Heart right ventricle (tissue), 16 donors: ENCODE measurements at places on chromosomes 4 and X.

- H3K4me3 ChIP-seq: no peak overlapping the region
- DNase-seq: no peak
- H3K4me1 ChIP-seq: no peaks in the 10 kb centered on the region
- H3K36me3 ChIP-seq: no peaks in the 10 kb centered on the region
- H3K27me3 ChIP-seq: no peaks in the 10 kb centered on the region
- no peak overlapping the region for H3K27ac ChIP-seq
These were observed 101.6 kb upstream of the MAP9 start for GRCh38 chr4:155478336-155478835.

DNA sequence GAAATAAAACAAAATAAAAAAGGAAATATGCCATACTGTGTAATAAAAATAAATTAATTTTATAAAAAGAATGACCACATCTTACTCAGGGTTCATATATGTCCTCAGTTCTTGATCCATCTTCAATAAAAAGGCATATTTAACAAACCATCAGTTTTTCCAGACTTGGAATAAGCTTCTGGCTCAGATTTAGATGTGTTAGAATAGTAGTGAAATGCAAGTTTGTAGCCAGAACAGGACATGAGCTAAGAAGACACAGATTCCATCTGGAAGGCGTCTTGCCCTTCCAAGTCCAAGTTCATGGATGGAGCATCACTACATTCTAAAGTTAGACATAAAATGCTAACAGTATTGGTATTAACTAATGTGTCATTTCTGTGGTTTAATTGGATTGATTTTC is 10.3 kb upstream of the LSM6 start:
- no peak overlapping the region for H3K4me3 ChIP-seq
- H3K4me1 ChIP-seq: no peaks in the 10 kb centered on the region
- H3K27ac ChIP-seq: no peak overlapping the region
- H3K27me3 ChIP-seq: no peaks in the 10 kb centered on the region
- no peaks in the 10 kb centered on the region for H3K36me3 ChIP-seq

- peak overlapping the region; percentile 22 for H3K4me3 ChIP-seq
- H3K36me3 ChIP-seq: no peaks in the 10 kb centered on the region
- H3K27ac ChIP-seq: no peak overlapping the region
- peak; percentile 66 for DNase-seq
- no peaks in the 10 kb centered on the region for H3K4me1 ChIP-seq
These were observed 3.0 kb downstream of the LINC00632 start for GRCh38 chrX:140712413-140713173.

DNA sequence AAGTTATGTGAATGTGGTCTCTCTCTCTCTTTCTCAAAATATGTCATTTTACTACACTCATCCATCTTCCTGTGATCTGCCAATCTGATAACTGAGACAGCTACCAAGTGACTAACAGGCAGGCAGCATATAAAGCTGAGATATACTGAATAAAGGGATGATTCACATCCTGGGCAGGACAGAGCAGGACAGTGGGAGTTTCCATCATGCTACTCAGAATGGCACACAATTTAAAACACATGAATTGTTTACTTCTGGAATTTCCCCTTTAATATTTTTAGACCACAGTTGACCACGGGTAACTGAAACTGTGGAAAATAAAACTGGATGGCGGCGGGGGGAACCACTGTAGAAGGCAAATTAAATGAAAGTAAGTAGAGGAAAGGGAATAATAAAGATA is 58.6 kb upstream of the DCTD start:
- no peak for DNase-seq
- H3K36me3 ChIP-seq: no peaks in the 10 kb centered on the region
- no peaks in the 10 kb centered on the region for H3K4me1 ChIP-seq
- no peaks in the 10 kb centered on the region for H3K27me3 ChIP-seq

- H3K27ac ChIP-seq: no peak overlapping the region
- H3K36me3 ChIP-seq: no peaks in the 10 kb centered on the region
- no peaks in the 10 kb centered on the region for H3K27me3 ChIP-seq
- H3K4me1 ChIP-seq: no peaks in the 10 kb centered on the region
- no peak overlapping the region for H3K4me3 ChIP-seq
- no peak for DNase-seq
These were observed 92.8 kb upstream of the CCDC160 start for GRCh38 chrX:134144231-134144630.

GRCh38 chr4:149277705-149278104 is 537.9 kb downstream of the IQCM start:
- no peak overlapping the region for H3K4me3 ChIP-seq
- no peaks in the 10 kb centered on the region for H3K27me3 ChIP-seq
- no peaks in the 10 kb centered on the region for H3K36me3 ChIP-seq
- no peak for DNase-seq
- H3K27ac ChIP-seq: no peak overlapping the region

GRCh38 chr4:62627141-62627540 is 1427.0 kb downstream of the ADGRL3 start:
- H3K27me3 ChIP-seq: no peaks in the 10 kb centered on the region
- no peak for DNase-seq
- no peaks in the 10 kb centered on the region for H3K4me1 ChIP-seq
- no peak overlapping the region for H3K27ac ChIP-seq

GRCh38 chr4:141713771-141714445 is 77.5 kb downstream of the IL15 start:
- no peaks in the 10 kb centered on the region for H3K36me3 ChIP-seq
- H3K4me1 ChIP-seq: no peaks in the 10 kb centered on the region
- H3K4me3 ChIP-seq: no peak overlapping the region
- no peaks in the 10 kb centered on the region for H3K27me3 ChIP-seq

DNA sequence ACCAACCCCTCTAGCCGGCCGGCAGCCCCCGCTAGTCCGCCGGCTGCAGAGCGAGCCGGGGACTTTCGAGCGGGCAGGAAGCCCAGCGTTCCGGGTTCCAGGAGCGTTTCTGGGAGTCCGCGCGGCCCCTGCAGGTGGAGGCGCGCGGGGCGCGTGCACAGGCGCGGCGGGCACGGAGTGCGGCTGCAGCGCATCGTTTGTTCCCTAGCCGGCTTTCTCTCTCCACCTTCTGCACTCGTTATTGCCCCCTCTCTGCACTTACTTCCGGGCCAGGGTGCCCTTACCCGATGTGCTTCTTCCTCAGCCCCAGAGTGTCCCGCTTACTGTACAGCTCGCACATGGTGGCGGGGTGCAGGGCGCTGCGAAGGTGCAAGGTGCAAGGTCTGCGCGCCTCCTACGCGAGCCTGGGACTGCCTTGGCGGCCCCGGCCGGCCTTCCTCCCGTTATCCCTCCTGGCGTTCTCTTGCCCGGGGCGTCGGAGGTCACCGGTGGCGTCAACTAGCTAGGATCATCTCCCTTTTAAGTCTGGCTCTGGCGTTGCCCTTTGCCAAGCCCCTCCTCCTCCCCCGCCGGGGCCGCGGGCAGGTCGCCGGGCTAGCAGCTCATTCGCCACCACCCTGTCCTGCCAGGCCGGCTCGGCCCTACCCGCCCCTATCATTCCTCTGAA is at the start of gene ETNPPL:
Gene ETNPPL, minus strand, starts transcription at position 495 of the 667 bp plus-strand sequence. Its CDS starts 155 bp downstream, at position 340.
- no peaks in the 10 kb centered on the region for H3K36me3 ChIP-seq
- H3K4me3 ChIP-seq: peak within 1 kb of the TSS; percentile 45
- DNase-seq: peak; percentile 47
- H3K27me3 ChIP-seq: no peaks in the 10 kb centered on the region

DNA sequence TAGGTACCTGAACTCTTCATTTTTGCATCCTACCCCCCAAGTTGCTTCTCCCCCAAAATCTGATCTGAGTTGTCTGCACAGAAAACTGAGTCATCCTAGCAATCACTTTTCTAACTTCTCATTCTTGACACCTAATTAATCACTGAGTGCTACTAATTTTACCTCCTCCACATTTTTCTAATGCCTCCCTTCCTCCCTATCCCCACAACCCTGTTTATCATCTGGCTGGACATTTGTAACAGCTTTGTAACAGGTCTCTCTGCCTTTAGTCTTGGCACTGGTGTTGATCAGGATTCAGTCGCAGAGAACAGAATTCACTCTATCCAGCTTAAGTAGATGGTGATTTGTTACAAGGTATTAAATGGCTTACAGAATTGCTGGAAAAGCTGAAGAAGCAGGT is 303.9 kb upstream of the GATB start:
- H3K4me1 ChIP-seq: no peaks in the 10 kb centered on the region
- H3K27me3 ChIP-seq: no peaks in the 10 kb centered on the region
- H3K4me3 ChIP-seq: no peak overlapping the region
- no peak for DNase-seq
- H3K27ac ChIP-seq: no peak overlapping the region

DNA sequence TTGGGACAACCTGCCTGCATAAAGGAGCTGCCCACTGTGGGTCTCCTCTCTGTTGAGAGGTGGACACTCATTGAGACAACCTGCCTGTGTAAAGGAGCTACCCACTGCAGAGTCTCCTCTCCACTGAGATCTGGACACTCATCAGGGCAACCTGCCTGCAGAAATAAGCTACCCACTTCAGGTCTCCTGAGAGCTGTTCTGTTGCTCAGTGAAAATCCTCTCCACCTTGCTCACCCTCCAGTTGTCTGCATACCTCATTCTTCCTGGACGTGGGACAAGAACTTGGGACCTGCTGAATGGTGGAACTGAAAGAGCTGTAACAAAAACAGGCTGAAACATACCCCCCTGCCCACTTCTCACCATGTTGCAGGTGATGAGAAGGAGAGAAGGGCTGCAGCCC is 59.9 kb upstream of the CDKN2AIP start:
- H3K4me1 ChIP-seq: no peaks in the 10 kb centered on the region
- no peak overlapping the region for H3K4me3 ChIP-seq
- no peak for DNase-seq
- no peaks in the 10 kb centered on the region for H3K27me3 ChIP-seq

DNA sequence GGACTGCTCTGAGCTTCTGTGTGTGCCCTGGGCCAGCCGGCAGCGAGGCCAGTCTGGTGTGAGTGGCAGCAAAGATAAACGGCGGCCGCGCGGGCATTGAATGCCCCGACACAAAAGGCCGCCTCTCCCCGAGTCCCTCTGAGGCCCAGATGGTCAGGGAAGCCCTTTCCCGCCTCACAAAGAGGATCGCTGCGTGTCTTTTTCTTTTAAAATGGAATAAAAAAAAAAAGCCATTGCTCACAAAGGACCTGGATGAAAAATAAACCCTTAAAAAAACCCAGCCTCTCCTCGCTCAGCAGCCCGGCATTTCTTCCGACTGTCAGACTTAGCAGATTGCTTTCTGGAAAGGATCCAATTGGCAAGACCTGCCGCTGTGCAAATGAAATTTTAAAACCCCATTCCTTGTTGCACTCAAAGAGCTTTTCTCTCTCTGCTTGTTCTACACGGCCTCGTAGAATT is 578.7 kb downstream of the BCOR start:
- no peaks in the 10 kb centered on the region for H3K36me3 ChIP-seq
- peak; percentile 44 for DNase-seq
- no peaks in the 10 kb centered on the region for H3K4me1 ChIP-seq
- peak overlapping the region; percentile 51 for H3K27ac ChIP-seq
- H3K27me3 ChIP-seq: no peaks in the 10 kb centered on the region
- H3K4me3 ChIP-seq: peak overlapping the region; percentile 21

- H3K27me3 ChIP-seq: no peaks in the 10 kb centered on the region
- H3K4me3 ChIP-seq: no peak overlapping the region
- no peaks in the 10 kb centered on the region for H3K4me1 ChIP-seq
- no peaks in the 10 kb centered on the region for H3K36me3 ChIP-seq
- H3K27ac ChIP-seq: no peak overlapping the region
- no peak for DNase-seq
These were observed 70.6 kb downstream of the TMEM144 start for GRCh38 chr4:158280856-158281255.

DNA sequence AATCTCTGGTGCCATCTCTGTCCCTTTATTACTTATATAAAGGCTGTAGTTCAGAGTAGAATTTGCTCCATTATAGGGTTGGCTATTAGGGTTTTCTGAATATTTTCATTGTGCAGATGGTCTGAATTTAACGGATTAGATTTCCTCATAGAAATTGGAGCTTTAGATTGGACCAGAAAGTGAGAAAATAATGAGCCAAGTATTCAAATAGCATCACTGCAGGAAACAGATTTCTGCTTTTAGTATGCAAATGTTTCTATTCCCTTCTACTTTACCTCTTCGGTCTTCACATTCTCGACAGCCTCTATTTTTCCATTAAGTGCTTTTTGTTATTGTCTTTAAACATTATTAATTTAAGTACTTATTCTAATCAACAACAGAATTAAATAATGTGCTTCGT is 55.4 kb downstream of the TRIM2 start:
- H3K4me1 ChIP-seq: no peaks in the 10 kb centered on the region
- no peak for DNase-seq
- no peaks in the 10 kb centered on the region for H3K27me3 ChIP-seq
- H3K36me3 ChIP-seq: no peaks in the 10 kb centered on the region
- H3K27ac ChIP-seq: no peak overlapping the region
- H3K4me3 ChIP-seq: no peak overlapping the region

GRCh38 chr4:170391066-170391740 is 301.4 kb upstream of the AADAT start:
- no peaks in the 10 kb centered on the region for H3K27me3 ChIP-seq
- H3K36me3 ChIP-seq: no peaks in the 10 kb centered on the region
- no peak for DNase-seq

DNA sequence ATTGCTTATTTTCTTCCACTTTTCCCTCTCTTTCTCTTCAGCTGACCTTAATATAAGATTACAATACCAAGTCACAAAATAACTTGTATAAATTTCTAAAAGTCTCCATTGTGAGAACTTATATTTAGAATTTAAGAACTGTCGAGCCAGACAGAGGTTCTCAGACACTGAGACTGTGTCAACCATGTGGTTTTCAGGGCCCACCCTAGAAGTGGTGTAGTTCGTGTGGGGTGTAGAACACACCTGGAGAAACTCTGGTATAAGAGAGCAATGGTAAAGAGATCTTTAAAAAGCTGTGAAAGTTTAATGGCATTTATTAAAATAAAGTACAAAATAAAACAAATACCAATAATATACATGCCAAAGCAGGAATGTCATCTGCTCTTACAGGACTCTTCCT is 19.7 kb downstream of the CPEB2 start:
- no peak overlapping the region for H3K27ac ChIP-seq
- H3K27me3 ChIP-seq: no peaks in the 10 kb centered on the region
- DNase-seq: no peak
- H3K4me3 ChIP-seq: no peak overlapping the region

- H3K27me3 ChIP-seq: no peaks in the 10 kb centered on the region
- no peak overlapping the region for H3K27ac ChIP-seq
- peaks cover 66% of the 10 kb centered on the region for H3K4me1 ChIP-seq
- H3K36me3 ChIP-seq: no peaks in the 10 kb centered on the region
These were observed 13.2 kb upstream of the SH3TC1 start for GRCh38 chr4:8185930-8186329.

- H3K36me3 ChIP-seq: no peaks in the 10 kb centered on the region
- H3K27me3 ChIP-seq: no peaks in the 10 kb centered on the region
- H3K27ac ChIP-seq: no peak overlapping the region
- no peak for DNase-seq
These were observed 250.7 kb downstream of the NAP1L3 start for GRCh38 chrX:93422693-93423092.

DNA sequence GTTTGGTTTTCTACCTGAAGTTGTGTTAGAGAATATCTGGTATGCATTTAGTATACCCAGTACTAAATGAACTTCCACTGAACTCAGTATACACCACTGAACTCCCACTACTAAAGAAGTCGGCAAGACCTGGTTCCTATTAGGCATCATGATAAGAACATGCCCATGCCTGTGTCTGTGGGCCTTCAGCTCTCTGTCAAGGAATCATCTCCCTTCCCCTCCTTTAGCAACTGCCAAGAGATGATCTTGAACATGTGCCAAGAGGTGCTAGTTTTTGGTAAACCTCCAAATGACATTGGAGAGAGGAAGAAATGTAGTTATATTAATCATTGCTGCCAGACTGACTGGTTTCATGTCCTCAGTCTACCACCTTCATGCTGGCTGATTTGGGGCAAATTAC is 113.2 kb downstream of the ATP10D start:
- DNase-seq: no peak
- H3K4me3 ChIP-seq: no peak overlapping the region
- H3K27ac ChIP-seq: no peak overlapping the region
